ENCODE measurements at places on chromosomes 3 and 15. TPM values are rescaled to one million over a fixed set of nuclear protein-coding genes. Genes with fewer than 3 reads are reported as not detected.

DNA sequence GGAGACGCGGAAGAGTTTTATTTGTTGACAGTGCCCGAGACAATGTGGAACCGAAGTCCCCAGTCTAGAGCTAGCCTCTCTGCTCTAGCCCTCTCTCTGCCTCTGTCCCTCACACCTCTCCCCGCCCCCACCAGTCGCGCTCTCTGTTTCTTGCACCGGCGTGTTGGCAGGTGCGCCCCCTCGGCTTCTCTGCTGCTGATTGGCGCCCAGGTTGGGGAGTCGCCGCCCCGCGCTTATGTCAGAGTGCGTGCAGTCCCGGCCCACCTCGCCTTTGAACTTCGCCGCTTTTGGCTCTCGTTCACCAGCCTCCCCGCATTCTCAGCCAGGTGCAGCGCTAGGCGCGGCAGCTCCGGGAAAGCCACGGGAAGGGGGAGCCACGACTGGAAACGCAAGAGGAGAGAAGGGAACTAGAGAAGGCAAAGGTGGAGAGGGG, at the start of gene SOX14:
Gene SOX14, plus strand, starts transcription at position 315 of the 433 bp plus-strand sequence. CDS start 470 bp downstream, outside the sequence.
- DNase-seq, result no peak

DNA sequence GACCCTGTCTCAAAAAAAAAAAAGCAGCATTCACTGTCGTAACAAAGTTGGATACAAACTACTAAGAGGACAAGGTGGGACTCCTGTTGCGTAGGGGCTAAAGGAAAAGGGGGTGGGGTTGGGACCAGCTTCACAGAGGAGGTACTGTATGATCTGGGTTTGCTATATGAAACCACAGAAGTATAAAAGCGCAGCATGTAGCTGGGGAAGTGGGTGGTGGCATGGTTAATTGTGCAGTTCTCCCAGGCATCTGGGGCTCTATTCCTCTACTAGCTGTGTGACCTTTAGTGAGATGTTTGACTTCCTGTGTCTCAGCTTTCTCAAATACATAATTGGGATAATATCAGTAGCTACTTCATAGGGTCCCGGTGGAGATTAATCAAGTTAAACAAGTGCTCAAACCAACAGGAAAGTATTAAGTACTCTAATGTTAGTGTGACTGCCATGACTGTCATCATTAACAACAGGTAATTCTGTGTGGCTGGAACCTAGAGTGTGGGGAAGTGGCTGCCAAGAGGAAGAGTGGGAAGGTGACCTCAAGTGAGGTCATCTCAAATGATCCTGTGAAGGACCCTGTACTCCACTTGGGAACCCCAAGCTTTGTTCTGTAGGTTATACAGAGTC, 11.5 kb downstream of the PARP16 start:
- no peak for DNase-seq

- no peak for DNase-seq
Observed at GRCh38 chr3:6099458-6100075, 761.3 kb upstream of the GRM7 start.

- no peak for DNase-seq
Observed at GRCh38 chr3:64240396-64240795, 15.1 kb upstream of the PRICKLE2 start.

DNA sequence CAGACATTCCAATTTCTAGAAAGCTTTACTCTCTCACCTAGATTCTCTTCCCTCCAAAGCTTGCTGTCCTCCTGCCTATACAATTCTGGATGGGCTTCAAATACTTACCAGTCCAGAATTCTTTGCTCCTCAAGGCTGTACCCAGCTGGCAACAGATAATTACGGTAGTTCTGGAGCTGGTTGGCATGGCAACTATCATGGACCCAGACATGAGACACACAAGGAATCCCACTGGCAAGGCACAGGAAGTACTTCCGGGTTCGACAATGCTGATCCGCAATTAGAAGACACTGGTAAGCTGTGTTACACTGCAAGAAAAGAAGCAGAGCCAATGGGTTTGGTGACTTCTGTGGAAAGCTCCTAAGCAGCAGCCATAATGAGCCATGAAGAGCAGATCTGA, 37.9 kb downstream of the TUBGCP4 start:
- DNase-seq, result no peak

Gene SEMA7A
- total RNA-seq, result 187 TPM

Gene FBXL22
- 0.87 TPM for total RNA-seq

DNA sequence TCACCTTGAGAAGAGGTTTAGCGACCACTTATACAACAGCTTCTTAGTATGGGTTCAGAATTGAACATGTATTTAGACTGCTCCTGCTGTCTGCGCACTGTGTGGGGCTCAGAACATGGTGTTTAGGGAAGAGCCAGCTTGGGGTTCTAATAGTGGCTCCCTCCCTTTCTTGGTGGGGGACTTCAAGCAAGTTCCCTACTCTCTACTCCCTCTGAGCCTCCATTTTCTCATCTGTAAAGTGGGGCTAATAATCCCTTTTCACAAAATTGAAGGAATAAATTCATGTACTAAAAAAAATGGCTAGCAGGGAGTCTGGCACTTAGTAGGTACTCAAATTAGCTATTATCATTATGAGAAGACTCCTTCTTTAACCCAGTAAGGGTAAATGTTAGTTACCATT, 97.5 kb upstream of the SPATA12 start:
- DNase-seq, result no peak

DNA sequence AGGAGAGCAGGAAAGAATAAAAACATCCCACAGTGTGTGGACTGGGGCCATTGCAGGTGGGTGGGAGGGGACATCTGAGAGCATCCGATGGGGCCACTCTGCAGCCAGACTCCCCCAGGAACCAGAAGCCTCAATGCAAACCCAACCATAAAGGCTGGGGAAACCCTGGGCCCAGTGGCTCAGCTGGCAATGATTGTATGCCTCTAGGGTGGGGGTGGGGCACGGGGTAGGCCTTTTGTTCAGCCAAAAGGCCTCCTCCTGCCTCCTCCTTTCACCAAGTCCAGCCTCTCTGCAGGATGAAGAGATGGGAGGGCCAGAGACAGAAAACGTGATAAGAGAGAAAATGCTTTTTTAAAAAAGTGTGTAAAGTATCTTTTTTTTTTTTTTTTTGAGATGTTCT, 45.5 kb upstream of the HERC1 start:
- no peak for DNase-seq
